ENCODE measurements at places on chromosomes 2 and 18.

DNA sequence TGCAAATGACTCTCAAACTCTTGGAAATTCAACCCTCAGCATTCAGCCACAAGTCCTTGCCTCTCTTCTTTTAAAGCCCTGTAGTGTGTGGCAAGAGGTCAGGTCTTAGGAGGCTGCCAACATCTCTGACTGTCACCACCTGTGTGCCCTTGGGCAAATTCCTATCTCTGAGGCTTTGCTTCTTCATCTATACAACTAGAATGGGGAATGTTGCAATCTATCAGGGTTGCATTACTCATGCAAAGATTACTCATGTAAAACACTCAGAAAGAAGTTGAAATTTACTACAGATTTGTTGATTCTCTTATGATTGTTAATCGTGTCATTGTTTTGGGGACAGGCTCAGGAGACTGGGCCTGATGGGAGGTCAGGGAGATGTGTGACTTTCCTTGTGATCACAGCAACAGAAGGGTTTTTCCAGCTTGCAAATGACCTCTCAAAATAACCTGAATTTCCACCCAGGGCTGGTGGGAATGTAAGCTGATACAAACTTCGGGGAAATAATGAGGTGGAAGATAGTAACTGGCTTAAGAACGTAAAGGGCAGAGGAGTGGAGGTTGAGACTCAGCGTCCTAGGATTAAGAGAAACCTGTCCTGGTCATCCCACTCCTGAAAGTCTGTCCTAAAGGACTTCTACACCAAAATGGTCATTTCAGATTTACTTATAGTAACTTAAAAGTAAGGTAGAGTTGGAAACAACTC lies 32.1 kb upstream of the SIGLEC15 start:
- DNase-seq, result no peak

- no peak for DNase-seq
These were observed 13.0 kb upstream of the PROC start for GRCh38 chr2:127405255-127405610.

DNA sequence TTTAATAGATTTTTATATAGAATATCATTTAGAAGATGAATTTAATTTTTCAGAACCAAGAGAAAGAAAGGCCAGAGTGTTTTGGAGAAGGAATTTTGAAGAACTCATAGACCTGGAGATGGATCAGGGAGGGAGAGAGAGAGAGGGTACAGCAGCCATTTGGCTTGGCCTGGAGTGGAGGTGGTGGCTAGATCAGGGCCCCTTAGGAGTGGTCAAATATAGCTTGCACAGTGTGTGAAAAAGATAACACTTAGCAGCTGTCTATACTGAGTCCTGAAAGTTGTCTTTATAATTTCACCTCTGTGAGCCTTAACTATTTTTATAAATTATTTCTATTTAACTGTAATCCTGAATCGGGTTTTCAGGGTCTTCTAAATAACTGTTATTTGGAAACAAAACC lies 38.8 kb upstream of the ACYP2 start:
- no peak for DNase-seq

DNA sequence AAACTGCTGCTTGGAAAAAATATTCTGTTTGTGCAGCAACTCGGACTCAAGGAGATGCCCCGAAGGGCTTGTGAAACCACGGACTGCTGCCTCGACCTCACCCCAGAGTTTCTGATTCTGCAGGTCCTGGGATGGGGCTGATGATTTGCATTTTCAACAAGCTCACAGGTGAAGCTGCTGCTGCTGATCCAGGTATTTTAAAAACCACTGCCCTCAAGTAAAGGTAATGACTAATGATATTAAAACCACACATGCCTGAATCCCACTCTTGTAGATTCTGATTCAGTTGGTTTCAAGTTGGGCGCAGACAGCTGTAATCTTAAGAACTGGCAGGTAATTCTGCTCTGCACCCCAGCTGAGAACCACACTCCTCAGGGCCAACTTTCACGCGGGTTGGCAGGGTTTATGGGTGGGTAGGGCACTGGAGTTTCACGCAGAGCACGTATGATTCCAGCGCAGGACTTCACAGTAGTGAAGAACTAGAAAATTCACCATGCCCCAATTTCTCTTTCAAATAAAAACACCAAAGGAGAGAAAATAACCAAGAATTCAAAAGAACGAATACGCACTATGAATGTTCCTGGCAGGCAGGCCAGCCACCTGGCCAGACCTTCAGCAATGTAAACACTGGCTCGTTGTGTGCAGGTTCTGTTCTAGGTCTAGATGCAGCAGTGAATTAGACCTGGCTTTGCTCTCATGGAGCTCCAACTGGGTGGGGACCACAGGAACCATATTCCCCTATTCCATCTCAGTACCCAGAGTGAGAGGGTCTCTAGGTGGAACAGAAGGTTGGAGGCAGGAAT lies 74.6 kb upstream of the ZFP36L2 start:
- peak; percentile 56 for DNase-seq

DNA sequence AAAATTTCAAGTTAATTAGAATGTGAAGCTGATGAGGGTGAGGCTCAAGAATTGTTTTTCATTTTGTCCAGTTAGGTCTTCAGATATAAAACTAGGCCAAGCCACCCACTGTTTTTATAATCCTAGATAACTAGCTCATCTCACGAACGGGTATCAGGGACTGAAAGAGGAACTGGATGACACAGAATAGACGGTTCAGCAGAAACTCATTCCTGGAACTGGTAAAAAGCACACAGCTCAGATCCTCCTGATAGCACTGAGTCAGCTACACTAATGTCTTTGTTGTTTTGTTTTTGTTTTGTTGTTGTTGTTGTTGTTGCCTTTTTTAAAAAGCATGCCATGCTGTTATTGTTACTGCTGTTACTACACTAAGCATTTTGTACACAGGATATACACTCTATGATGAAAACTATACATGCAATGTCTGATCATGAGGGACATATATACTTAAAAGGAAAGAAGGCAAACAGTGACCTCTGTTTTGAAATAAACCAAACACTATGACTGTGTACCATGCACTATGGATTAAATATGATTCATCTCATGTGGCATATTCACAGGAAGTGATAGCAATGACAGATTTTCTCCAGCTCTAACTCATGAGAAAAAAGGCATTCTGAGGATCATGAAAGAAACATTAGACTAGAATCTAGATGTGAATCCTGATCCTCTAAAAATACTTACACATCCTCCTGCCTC lies 437.6 kb downstream of the NCKAP5 start:
- DNase-seq, result no peak

- DNase-seq, result no peak
These were observed 198.1 kb downstream of the IKZF2 start for GRCh38 chr2:212953170-212953920.

DNA sequence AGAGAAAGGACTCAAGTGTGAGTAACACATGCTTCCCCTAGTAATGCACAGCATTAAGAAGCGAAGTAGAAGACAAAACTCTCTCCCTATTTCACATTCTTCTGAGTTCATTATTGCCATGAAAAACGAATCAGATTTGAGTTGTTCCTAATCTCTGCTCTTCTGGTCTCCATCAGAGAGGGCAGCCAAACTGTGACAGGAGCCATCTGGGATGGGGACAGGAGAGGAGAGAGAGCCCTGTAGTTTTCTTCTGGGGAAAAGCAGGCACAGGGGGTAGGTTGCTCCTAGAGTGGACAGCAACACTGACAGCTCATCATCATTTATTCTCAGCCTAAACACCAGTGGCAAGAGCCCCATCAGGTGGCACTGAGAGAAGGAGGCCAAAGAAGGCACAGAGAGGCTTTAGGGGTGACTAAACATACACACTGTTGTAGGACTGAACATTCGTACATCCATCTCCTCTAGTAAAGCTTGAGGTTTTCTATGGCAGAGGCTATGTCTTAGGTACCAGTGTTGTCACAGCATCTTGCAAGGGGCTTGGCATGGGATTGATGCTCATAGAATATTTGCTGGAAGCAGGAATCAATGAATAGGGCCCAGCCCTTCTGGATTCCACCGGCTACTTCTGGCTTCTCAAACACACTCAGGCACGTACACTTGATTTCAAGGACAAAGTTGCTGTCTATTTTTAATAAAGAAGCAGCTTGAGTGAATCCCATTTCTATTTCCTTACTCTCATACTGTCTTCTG lies 33.1 kb downstream of the SLC8A1 start:
- DNase-seq, result no peak

- no peak for DNase-seq
These were observed 566.9 kb downstream of the BCL11A start for GRCh38 chr2:59986511-59986910.

- DNase-seq, result no peak
These were observed 47.4 kb upstream of the SLC1A4 start for GRCh38 chr2:64941801-64942200.

DNA sequence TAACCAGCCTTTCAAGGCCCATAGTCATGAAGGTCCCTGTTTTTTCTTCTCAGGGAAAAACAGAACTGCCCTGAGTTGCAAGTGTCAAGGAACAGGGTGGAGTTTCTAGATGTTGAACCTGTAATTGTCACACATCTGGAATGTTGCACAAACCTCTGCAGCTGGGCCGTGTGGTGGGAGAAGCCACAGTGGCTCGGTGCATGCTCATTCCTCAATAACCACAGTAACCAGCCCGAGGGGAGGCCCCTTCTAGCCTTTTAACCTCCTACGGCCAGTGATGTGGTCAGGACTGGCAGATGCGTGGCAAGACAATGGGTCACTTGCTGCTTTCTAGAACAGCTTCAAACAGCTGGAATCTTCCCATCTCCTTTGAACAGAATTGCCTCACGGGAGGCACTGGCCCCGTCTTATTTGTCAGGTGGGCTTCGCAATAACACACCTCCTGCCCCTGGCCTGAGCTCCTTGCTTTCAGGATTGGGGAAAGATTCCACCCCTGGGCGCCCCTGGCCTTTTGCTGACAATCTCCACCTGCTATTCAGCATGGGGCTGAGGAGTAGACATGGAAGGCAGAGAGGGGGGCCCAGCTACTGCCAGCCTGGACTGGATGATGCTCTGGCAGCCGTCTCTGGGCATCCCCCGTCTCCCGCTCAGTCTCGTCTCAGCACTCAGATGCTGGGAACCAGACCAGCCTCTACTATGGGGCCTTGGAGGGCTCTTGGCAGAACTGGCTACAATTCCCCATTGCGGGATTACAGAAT lies 102.9 kb downstream of the KLHL29 start:
- DNase-seq, result no peak

All from right forelimb (tissue), 1 donor.